Activated CD4-positive, alpha-beta memory T cell treated with anti-CD3 and anti-CD28 coated beads, Interleukin-2, amount 10 ng/mL, durations not matched to agents 7 days and 5 days (primary cell): ENCODE measurements at places on chromosomes 7 and 10. TPM values are rescaled to one million over a fixed set of nuclear protein-coding genes. Genes with fewer than 3 reads are reported as not detected.

GRCh38 chr10:31959461-31960173, 31.0 kb upstream of the ARHGAP12 start:
- H3K4me1 ChIP-seq = peaks cover 9% of the 10 kb centered on the region
- no peak overlapping the region for H3K27ac ChIP-seq
- peaks cover 3% of the 10 kb centered on the region for H3K27me3 ChIP-seq
- H3K4me3 ChIP-seq = no peak overlapping the region
- no peak for DNase-seq
- no peaks in the 10 kb centered on the region for H3K36me3 ChIP-seq

DNA sequence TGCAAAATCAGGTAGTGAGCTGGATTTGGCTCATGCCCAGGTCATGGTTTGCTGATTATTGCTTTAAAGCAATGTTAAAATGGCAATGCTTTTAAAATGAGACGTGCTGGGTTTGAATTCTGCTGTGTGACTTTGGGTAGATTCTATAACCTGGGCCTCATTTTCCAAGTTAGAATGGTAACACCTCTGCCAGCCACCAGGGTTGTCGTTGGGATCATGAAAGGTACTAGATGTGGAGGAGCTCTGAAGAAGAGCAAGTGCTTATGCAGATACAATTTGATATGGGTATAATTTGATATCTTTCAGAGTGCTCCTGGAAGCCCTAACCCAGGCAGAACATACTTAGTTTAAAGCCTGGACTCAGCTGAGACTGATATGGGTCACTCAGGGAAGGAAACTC, 60.0 kb downstream of the EVX1 start:
- no peaks in the 10 kb centered on the region for H3K36me3 ChIP-seq
- no peaks in the 10 kb centered on the region for H3K4me1 ChIP-seq
- no peaks in the 10 kb centered on the region for H3K27me3 ChIP-seq
- DNase-seq = no peak
- no peak overlapping the region for H3K4me3 ChIP-seq

DNA sequence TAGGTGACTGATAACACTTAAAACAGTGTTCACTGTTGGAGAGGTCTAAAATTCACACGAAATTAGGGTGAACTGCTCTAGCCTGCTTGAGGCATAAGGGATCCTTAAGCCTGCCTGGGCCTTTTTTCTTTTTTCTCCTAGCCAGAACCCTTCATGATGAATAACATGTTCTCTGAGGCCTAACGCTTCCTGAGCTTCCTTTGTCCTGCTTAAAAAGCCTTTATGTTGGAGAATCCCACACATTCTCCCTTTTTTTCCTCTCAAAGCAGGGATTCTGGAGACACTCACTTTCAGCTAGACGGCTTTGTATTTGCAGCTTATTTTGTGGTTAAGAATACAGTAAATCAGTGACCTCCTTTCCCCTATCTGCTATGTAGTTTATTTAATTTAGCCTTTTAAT, 354.7 kb upstream of the PHF14 start:
- DNase-seq = no peak
- no peak overlapping the region for H3K27ac ChIP-seq
- no peaks in the 10 kb centered on the region for H3K4me1 ChIP-seq
- no peaks in the 10 kb centered on the region for H3K27me3 ChIP-seq
- no peak overlapping the region for H3K4me3 ChIP-seq
- H3K36me3 ChIP-seq = no peaks in the 10 kb centered on the region

CDHR3 gene
- total RNA-seq = 1.4 TPM

DNA sequence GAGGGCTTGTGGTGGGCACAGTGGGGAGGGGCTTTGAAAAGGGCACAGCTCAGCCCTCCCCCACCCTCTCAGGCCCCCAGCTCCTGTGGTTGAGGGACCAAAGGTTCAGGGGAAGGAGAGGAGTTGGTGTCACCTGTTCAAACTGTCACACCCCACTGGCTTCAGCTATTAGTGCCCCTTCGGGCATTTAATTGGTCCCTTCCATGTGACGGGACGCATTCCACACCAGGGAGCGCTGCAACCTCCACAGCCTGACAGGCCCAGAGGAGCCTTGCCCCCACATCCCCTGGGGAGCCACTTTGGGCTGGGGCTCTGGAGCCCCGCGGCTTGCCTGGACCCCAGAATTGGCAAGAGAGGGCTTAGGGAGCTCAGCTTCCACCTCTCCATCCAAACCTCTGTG, 75.7 kb downstream of the C10orf105 start:
- peaks cover 1% of the 10 kb centered on the region for H3K27me3 ChIP-seq
- H3K4me3 ChIP-seq = no peak overlapping the region
- H3K4me1 ChIP-seq = no peaks in the 10 kb centered on the region
- DNase-seq = no peak
- H3K36me3 ChIP-seq = no peaks in the 10 kb centered on the region

DNA sequence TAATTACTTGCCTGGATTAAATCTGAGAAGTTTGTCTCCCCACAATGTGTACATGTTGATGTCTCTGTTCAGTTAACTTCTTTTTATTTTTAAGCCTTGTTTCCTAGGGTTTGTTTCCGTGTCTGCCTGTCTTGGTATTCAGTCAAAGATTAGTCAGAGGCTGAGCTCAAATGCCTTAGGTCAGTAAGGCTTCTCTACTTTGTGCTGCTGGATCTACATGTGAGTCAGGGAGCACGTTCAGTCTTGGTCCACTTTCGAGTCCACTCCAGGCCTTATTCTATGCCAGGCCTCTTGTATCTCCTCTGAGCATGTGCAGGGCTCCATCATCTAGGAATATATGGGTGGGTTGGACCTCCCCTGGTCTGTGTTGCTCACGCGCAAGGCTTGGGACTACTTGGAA, 93.3 kb upstream of the FZD8 start:
- no peak overlapping the region for H3K4me3 ChIP-seq
- no peaks in the 10 kb centered on the region for H3K36me3 ChIP-seq
- no peak for DNase-seq

PKD2L1 gene
- total RNA-seq = not detected
